CD4-positive, alpha-beta T cell treated with Interleukin-4 for 1 hour (primary cell): ENCODE measurements at places on chromosomes 1 and 21.

DNA sequence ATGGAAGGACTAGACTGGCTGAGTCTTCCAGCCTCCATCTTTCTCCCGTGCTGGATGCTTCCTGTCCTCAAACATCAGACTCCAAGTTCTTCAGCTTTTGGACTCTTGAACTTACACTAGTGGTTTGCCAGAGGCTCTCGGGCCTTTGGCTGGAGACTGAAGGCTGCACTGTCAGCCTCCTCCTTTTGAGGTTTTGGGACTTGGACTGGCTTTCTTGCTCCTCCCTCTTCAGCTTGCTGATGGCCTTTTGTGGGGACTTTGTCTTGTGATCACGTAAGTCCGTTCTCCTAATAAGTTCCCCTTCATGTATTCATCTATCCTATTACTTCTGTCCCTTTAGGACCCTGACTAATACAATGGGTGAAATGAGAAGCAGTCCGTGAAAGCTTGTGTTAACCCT is 196.4 kb downstream of the KAZN start:
- no peak for DNase-seq

GRCh38 chr21:25744854-25745253 is 10.1 kb downstream of the GABPA start:
- DNase-seq = no peak

- DNase-seq = peak; percentile 86
Measured at GRCh38 chr1:226125097-226125630, 61.4 kb downstream of the ACBD3 start.

GRCh38 chr1:229286099-229286766 is 15.3 kb downstream of the RAB4A start:
- no peak for DNase-seq

DNA sequence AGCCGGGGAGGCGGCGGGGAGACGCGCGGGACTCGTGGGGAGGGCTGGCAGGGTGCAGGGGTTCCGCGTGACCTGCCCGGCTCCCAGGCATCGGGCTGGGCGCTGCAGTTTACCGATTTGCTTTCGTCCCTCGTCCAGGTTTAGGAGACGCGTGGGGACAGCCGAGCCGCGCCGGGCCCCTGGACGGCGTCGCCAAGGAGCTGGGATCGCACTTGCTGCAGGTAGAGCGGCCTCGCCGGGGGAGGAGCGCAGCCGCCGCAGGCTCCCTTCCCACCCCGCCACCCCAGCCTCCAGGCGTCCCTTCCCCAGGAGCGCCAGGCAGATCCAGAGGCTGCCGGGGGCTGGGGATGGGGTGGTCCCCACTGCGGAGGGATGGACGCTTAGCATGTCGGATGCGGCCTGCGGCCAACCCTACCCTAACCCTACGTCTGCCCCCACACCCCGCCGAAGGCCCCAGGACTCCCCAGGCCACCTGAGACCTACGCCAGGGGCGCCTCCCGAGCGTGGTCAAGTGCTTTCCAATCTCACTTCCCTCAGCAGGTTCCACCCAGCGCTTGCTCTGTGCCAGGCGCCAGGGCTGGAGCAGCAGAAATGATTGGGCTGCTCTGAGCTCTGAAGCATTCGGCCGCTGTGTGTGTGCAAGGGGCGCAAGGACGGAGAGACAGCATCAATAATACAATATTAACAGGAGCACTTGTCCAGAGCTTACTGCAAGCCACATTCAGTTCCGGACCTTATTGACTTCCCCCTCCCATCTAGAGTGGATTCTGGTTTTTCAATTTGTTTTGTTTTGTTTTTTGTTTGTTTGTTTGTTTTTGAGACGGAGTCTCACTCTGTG is 10.3 kb downstream of the SIM2 start:
- peak; percentile 2 for DNase-seq

DNA sequence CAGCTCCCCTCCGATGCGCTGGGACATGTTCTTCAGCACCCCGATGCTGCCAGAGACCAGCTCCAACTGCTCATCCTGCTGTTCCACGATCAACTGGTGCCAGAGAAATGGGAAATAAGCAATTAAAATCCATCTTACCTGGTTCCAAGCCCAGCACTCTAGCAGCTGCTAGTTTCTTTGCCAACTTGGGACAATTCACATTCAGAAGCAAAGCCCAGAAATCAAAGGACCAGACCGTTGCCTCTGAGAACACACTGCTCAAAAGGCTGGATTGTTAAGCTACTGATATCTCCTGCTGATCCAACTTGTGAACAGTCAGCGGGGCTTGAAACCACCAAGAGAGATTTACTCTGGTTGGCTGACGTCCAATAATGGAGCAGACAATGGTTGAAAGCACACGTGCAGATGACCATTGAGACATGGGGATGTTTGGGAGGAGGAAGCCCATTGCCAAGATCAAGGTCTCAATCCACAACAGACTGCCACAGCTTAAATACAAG is 34.4 kb downstream of the STX6 start:
- DNase-seq = no peak

- no peak for DNase-seq
Measured at GRCh38 chr1:179090923-179091322, 9.1 kb downstream of the TOR3A start.

GRCh38 chr21:9758888-9759287 is 762.5 kb upstream of the TPTE start:
- DNase-seq = no peak

- DNase-seq = no peak
Measured at GRCh38 chr1:89759036-89759435, 61.8 kb upstream of the LRRC8D start.

DNA sequence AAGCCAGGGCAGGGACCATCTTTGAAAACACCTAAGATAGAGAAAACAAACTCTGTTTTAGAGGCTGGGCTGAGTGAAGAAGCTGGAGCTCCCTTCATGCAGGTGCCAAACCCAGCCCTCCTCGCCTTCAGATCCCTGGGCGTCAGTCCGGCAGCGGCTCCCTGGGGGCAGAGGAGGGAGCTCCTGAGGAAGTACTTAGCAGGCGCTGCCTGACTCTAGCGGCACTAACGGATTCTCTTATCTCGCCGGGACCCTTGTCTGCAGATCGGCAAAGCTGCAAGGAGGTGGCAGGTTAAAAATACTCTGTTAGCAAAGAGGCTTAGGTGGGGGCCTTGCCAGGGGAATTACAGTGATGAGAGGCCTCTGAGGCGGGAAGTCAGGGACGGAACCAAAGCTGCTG is 79.6 kb downstream of the PLXNA2 start:
- no peak for DNase-seq

DNA sequence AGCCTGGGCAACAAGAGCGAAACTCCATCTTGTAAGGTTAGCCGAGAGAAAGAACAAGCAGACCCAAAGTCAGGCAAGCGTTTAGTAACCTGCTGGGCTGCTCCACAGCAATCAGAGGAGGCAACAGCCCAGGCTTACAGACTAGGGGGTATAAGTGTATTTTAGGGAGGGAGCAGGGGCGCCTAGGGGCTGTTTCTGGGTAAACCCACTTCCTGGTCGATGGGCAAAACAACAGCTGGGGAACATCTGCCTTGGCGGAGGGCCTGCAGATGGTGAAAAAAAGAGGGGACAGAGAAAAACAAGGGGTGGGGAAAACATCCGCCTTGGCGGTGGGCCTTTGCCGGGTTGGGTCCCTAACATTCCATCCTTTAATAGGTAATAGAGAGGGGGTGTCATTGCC is 5.2 kb downstream of the TAS1R1 start:
- no peak for DNase-seq

DNA sequence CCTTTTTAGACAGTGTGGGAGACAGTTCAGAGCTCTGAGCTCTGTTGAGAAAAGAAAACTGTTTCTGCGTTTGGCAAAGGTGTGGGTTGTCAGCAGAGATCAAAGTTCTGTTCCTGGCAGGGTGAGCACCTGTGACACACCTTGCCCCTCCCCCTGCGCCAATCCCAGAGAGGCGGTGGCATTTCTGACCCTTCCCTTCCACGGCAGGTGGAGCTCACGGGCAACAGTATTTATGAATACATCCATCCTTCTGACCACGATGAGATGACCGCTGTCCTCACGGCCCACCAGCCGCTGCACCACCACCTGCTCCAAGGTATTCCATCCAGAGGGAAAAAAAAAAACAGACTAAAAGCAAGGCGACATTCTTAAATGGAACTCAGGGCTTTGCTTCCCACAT is 20.7 kb downstream of the SIM2 start:
- DNase-seq = no peak
